ENCODE measurements at places on chromosomes 16 and 17.

DNA sequence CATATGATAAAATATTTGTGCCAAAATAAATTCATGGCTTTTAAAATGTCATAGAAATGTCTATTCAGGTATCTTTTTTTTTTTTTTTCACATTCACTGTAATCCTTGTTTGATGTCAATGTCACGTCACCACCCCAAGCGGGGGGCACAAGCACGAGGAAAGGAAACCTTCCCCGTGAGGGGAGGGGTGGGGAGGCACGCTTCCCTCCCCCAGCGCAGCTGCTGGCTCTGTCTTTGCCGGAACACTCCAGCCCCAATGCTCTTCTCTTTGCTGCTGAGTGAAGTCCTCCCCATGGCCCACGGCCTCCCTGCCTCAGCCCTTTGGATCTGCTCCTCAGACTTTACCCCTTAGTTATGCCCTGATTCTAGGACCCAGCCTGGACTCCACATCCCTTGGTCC is 1.5 kb downstream of the SLC35G3 start:
- no peak for DNase-seq

- no peak for DNase-seq
These were observed 10.6 kb upstream of the PKMYT1 start for GRCh38 chr16:2990891-2991290.

DNA sequence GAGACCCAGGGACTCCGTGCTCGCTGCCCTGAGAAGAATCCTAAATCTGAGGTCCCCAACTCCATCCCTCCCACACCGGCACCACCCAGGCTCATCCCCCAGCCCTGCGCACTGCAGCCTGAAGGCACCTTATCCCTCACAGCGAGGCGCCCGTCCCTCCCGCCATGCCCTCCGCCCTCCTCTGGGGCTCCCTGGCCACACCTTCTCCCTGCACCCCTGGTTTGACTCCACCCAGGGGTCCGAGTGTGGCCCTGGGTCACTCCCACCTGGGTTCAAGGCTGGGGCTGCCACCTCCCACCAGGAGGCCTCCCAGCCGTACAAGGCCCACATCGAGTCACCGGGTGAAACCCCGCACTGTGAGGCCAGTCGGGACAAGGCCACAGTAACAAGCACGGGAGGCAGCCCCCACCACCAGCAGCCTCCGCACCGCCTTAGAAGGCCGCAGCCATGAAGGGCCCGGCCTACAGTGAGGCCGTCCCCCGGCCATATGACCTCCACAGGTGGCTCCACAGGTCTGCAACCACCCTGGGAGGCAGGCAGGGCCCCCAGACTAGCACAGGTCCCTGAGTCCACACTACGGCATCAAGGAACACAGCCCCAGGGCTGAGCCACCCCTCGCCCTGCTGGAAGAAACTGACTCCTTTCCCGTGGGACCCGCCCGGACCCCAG is 8.3 kb downstream of the HAGH start:
- no peak for DNase-seq

DNA sequence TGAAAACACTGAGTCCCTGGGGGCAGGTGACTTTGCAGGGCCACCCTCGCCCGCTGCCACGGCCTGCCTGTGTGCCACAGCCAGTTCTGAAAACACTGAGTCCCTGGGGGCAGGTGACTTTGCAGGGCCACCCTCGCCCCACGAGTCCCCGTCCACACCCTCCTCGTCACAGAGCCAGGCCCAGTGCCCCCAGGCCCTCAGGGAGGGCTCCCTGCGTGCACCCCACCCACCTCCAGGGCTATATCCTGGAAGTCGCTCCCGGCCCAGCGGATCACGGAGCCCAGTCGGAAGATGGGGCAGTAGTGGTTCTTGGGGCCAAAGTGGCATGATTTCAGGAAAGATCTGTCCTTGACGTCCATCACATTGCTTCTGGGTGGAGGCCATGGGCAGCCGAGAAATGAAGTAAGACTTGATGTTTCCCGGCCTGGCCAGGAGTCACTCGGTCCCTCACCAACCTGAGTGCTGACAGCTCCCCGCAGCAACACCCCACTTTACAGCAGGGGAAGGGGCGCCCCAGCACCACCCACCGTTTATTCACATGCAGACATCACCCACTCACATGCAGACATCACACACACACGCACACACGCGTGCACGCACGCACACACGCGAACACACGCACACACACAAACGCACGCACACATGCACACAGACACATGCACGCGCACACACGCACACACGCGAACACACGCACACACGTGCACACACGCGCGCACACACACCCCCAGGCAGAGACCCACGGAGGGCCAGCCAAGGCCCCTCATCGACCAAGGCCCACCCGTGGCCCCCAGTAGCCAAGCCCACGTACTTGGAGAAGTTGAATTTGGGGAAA is 6.5 kb downstream of the P2RX5 start:
- DNase-seq: no peak

DNA sequence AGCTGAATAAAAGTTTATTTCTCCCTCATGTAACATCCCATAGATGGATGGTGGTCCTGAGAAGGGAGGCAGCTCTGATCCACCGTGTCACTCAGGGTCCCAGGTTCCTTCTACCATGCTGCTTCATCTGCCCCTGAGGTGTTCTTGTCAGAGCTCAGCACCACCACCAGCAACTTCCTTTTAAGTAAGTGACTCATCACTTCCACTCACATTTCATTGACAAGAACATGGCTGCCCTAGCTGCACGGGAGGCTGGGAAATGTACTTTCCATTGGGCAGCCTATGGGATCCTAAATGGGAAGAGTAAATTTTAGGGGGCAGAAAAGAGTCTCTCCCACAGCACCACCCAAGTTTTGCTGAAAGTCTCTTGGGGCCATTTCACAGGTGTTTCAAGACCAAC is 134.7 kb downstream of the USP31 start:
- DNase-seq: no peak

- DNase-seq: no peak
These were observed 88.5 kb downstream of the ZNF18 start for GRCh38 chr17:11908711-11909146.
